ENCODE measurements at places on chromosomes 1 and 21.
A peak's percentile ranks its signal among the peaks of the same experiment; 100 is the strongest.

DNA sequence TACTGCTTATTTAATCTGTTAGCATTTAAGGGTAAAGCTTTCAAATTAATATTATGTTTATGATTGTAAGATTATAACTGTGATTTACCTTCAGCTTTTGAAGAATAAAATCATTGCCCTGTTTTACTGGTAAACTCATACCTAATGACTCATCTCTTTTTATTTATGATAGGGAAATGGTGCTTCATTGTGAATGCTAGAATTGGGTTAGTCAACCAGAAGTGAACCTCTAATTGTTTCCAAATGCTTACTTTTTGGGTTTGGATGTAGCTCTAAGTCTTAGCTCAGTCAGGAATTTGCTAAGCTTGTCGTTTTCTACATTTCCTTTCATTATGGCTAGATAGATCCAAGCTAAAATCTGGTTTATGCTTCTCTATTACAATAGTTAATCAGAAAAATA, 59.4 kb downstream of the SLC30A7 start:
- H3K4me3 ChIP-seq, result no peak overlapping the region
- no peak for DNase-seq
- peaks cover 18% of the 10 kb centered on the region for H3K36me3 ChIP-seq
- H3K27me3 ChIP-seq, result no peaks in the 10 kb centered on the region

DNA sequence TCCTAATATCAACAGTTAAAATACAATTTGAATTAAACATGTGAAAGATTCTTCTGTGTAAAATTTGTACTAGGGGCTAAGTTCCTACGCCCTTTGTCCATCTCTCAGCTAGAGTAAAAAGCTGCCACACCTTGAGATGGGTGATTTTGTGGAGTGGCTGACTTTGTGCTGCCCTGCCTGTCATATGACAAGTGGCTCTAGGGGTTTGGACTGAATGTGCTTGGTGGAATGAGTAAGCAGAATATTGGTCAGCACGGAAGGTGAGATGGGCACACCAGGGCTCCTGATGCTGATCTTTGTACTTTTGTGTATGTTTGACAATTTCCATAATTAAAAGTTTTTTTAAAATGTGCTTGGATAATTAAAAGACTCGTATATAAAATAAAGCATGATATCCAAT, 133.6 kb upstream of the SLC45A1 start:
- no peaks in the 10 kb centered on the region for H3K36me3 ChIP-seq
- no peak overlapping the region for H3K27ac ChIP-seq
- no peak for DNase-seq
- no peaks in the 10 kb centered on the region for H3K27me3 ChIP-seq

DNA sequence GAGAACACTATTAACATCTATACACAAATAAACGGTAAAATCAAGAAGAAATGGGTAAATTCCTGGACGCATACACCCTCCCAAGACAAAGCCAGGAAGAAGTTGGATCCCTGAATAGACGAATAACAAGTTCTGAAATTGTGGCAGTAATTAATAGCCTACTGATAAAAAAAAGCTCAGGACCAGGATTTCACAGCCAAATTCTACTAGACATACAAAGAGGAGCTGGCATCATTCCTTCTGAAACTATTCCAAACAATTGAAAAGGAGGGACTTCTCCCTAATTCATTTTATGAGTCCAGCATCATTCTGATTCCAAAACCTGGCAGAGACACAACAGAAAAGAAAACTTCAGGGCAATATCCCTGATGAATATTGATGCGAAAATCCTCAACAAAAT, 70.7 kb upstream of the FMO3 start:
- H3K4me3 ChIP-seq, result no peak overlapping the region
- peaks cover 3% of the 10 kb centered on the region for H3K27me3 ChIP-seq
- H3K36me3 ChIP-seq, result no peaks in the 10 kb centered on the region
- DNase-seq, result no peak
- H3K4me1 ChIP-seq, result no peaks in the 10 kb centered on the region

- no peak overlapping the region for H3K27ac ChIP-seq
- no peaks in the 10 kb centered on the region for H3K36me3 ChIP-seq
- no peak for DNase-seq
- H3K4me1 ChIP-seq, result peaks cover 4% of the 10 kb centered on the region
- H3K27me3 ChIP-seq, result no peaks in the 10 kb centered on the region
These were observed 35.2 kb upstream of the MUTYH start for GRCh38 chr1:45375104-45376090.

DNA sequence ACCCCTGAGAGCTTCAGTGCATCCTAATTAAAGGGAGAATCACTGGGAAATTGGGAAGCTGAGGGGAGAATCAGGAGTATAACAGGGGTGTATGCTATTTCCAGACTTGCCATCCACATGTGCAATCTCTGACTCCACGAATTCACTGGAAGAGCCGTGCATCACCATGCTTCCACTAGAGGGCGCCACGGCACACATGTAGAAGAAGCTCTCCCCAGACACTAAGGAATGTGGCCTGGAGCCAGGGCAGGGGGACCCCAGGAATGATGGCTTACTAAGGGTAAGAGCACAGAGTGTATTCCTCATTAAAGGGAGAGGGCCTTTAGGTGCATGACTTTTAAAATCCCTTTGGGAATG, 81.5 kb downstream of the ABCA4 start:
- peaks cover 50% of the 10 kb centered on the region for H3K4me1 ChIP-seq
- H3K36me3 ChIP-seq, result no peaks in the 10 kb centered on the region
- peak overlapping the region; percentile 42 for H3K27ac ChIP-seq
- DNase-seq, result peak; percentile 87
- H3K4me3 ChIP-seq, result no peak overlapping the region
- no peaks in the 10 kb centered on the region for H3K27me3 ChIP-seq

DNA sequence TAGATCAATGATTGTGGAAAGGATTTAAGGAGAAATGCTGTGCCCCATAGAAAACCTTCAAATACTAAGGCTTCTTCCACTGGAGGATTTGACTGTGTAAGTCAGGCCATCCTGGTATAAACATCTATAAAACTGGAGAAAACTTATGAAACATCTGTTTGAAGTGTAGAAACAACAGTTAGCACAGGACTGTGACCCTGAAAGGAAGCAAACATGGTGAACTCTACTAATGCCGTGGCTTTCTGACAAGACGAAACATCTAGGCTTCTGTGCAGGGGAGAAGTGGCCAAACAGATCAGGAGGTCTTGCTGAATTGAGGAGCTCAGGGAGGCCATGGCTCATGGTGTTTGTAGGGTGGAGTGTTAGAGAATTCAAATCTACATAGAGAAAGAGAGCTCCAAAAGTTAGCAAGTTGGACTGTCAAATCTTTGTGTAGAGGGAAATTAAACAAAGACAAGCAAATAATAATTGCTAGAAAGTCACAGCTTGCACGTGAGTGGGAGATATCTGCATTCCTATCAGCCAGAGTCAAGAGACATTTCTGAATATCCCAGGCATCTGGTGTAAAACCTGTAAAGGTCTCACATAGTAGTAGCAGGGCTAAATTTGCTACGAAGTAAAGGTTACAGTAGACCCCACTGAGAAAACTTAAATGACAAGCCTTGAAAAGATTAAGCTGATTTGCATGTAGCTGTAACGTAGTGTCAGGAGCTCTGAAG, 566.8 kb upstream of the B3GALT2 start:
- H3K4me1 ChIP-seq, result no peaks in the 10 kb centered on the region
- no peak overlapping the region for H3K27ac ChIP-seq
- no peak for DNase-seq
- no peaks in the 10 kb centered on the region for H3K27me3 ChIP-seq
- H3K4me3 ChIP-seq, result no peak overlapping the region

DNA sequence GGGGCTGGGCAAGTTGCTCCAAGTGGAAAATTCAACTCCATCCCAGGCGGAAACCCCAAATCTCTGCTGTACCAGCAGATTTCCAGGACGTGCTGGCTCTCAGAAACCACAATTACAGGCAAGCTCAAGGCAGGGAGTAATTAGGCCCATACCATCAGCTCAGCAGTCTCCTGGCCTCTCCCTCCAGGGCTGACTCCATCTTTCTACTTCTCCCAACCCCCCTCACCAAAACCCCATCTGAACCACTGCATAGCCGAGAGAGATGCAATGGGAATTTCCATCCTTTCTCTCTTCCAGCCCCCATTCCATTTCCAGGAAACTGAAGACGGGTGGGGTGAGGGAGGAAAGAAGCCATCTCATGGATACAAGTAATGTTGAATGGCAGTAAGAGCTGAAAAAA, 41.2 kb downstream of the ARHGEF11 start:
- H3K36me3 ChIP-seq, result no peaks in the 10 kb centered on the region
- DNase-seq, result no peak
- H3K4me1 ChIP-seq, result peaks cover 14% of the 10 kb centered on the region

- H3K27ac ChIP-seq, result no peak overlapping the region
- H3K4me3 ChIP-seq, result no peak overlapping the region
- H3K36me3 ChIP-seq, result no peaks in the 10 kb centered on the region
- no peaks in the 10 kb centered on the region for H3K27me3 ChIP-seq
- DNase-seq, result no peak
These were observed 39.4 kb upstream of the ZFYVE9 start for GRCh38 chr1:52102336-52103013.

DNA sequence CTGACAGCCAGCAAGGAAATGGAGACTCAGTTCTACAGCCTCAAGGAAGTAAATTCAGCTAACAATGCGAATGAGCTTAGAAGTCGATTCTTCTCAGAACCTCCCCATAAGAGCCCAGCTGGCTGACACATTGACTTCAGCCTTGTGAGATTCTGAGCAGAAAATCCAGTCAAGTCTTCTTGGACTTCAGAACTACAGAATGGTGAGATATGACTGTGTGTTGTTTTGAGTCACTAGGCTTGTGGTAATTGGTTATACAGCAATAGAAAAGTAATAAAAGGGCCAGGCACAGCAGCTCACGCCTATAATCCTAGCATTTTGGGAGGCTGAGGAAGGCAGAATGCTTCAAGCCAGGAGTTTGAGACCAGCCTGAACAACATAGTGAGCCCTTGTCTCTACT, 161.8 kb upstream of the IVNS1ABP start:
- no peaks in the 10 kb centered on the region for H3K27me3 ChIP-seq
- DNase-seq, result no peak
- H3K36me3 ChIP-seq, result no peaks in the 10 kb centered on the region
- peaks cover 7% of the 10 kb centered on the region for H3K4me1 ChIP-seq
- no peak overlapping the region for H3K27ac ChIP-seq

GRCh38 chr1:197519741-197520334, 251.8 kb downstream of the CRB1 start:
- H3K36me3 ChIP-seq, result no peaks in the 10 kb centered on the region
- no peak overlapping the region for H3K4me3 ChIP-seq
- H3K27me3 ChIP-seq, result no peaks in the 10 kb centered on the region
- H3K27ac ChIP-seq, result no peak overlapping the region
- H3K4me1 ChIP-seq, result no peaks in the 10 kb centered on the region
- DNase-seq, result no peak

DNA sequence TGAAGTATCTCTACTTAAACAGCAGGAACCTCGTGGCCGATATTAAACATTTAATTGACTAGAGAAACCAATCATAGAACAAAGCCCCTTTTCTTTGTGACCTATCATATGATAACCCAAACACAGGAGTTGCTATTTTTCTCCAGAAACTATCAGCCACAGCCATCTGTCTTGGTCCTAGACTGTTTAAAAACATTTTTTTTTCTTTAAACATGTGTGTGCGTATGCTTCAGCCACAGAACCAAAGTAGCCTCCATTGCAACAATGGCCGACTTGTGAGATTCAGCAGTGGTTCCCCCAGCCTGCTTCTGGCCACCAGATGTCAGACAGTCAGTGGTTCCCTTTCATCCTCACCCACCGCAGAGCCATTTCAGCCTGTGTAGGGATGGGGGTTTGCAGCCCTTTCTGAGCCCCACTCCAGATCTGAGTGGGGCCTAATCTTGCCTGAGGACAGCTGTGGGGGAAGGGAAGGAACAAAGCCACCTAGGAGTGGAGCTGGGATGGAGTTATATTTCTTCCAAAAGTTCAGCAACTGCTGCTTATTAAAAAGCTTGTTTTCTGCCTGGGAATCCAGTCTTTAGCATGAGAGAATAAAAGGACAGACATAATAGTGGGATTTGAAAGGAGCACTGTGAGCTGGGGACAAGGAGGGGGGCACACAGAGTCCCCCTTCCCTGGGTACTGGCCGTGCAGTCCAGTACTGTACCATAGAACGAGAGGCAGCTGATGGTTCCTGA, 11.7 kb upstream of the IGSF3 start:
- no peaks in the 10 kb centered on the region for H3K27me3 ChIP-seq
- H3K4me1 ChIP-seq, result peaks cover 8% of the 10 kb centered on the region
- DNase-seq, result no peak
- H3K36me3 ChIP-seq, result no peaks in the 10 kb centered on the region
- no peak overlapping the region for H3K27ac ChIP-seq
- H3K4me3 ChIP-seq, result no peak overlapping the region

- peaks cover 5% of the 10 kb centered on the region for H3K27me3 ChIP-seq
- no peak overlapping the region for H3K27ac ChIP-seq
- H3K36me3 ChIP-seq, result no peaks in the 10 kb centered on the region
These were observed 508.3 kb upstream of the PKN2 start for GRCh38 chr1:88175631-88176226.

- no peak overlapping the region for H3K4me3 ChIP-seq
- H3K27ac ChIP-seq, result no peak overlapping the region
- H3K27me3 ChIP-seq, result peaks cover 11% of the 10 kb centered on the region
- no peaks in the 10 kb centered on the region for H3K4me1 ChIP-seq
These were observed 38.5 kb upstream of the PGBD5 start for GRCh38 chr1:230464671-230465070.

DNA sequence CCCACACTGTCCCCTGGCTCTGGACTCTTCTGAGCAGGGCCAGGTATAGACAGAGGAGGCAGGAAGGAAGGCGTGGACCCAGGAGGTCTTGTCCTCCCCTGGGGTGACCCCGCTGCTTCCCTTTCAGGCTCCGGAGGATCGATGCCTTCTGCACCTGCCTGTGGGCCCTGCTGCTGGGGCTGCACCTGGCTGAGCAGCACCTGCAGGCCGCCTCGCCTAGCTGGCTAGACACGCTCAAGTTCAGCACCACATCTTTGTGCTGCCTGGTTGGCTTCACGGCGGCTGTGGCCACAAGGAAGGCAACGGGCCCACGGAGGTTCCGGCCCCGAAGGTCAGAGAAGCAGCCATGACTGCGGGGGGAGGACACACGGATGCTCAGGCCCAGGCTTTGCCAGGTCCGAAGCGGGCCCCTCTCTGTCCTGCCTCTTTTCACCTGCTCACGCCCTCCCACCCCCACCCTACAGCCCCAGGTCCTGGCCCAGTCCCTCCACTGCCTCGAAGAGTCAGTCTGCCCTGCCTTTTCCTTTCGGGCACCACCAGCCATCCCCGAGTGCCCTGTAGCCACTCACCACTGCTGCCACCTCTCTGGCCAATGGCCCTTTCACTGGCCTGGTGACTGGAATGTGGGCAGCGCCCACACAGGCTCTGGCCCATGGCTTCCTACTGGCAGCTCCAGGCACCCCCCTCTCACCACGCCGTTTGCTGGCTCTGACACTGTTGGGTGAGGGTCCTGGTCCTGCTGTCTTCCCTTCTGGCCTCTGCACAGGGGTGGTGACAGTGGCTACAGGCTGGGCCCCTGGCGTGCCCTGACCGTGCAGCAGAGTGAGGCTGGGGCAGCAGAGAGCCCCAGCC, 13.5 kb downstream of the TMEM201 start:
- H3K4me1 ChIP-seq, result no peaks in the 10 kb centered on the region
- DNase-seq, result peak; percentile 67
- no peaks in the 10 kb centered on the region for H3K27me3 ChIP-seq
- H3K4me3 ChIP-seq, result no peak overlapping the region
- no peak overlapping the region for H3K27ac ChIP-seq

GRCh38 chr1:229028987-229029878, 241.7 kb upstream of the RAB4A start:
- H3K27ac ChIP-seq, result no peak overlapping the region
- no peak for DNase-seq
- no peak overlapping the region for H3K4me3 ChIP-seq
- peaks cover 11% of the 10 kb centered on the region for H3K4me1 ChIP-seq
- no peaks in the 10 kb centered on the region for H3K27me3 ChIP-seq
